ENCODE measurements at places on chromosomes 7 and 10. TPM values are rescaled to one million over a fixed set of nuclear protein-coding genes. Genes with fewer than 3 reads are reported as not detected.

Gene CCDC3
- 1.3 TPM for total RNA-seq

Gene GLI3
- 0.08 TPM for total RNA-seq

Gene EBF3
- 0.20 TPM for total RNA-seq

Gene ABCB1
- 0.22 TPM for total RNA-seq

Gene ZNF438
- 1.7 TPM for total RNA-seq
